ENCODE measurements at places on chromosomes 1 and 21.

GRCh38 chr21:39579734-39580332 lies 32.9 kb upstream of the B3GALT5 start:
- no peak overlapping the region for H3K27ac ChIP-seq
- DNase-seq = no peak
- no peak overlapping the region for H3K4me3 ChIP-seq
- H3K4me1 ChIP-seq = no peaks in the 10 kb centered on the region

DNA sequence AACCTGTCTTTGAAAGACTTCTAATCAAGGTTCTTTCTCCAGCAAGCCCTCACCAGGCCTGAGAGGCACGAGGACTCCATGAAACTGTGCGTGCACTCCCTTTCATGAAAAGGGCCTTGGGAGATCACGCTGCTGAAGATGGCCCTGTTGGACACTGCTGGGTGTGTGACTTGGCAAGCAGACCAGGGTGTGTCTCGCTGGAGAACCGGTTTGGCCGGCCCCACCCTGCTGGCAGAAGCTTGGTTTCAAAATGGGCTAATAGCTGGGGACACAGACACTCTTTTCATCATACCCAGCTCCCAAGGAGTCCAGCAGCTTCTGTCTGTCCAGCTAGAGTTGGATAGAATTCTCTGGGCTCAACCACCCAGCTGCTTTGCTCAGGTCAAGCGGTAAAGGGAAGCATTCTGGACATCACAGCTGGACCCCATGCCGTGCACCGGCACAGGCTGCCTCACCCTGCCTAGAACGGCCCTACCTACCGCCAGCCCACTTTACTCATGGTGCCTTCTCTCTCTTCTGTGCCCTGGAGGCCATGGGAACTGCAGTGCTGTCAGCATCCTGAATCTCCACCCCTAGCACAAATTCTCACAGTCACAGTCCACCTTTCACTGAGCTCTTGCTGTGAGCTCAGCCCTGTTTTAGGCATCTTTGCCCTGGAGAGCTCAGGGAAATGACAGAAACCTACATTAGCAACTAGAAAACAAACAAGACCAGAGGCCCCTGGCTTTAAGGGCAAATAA lies 24.6 kb downstream of the PKP1 start:
- H3K4me3 ChIP-seq = no peak overlapping the region
- no peaks in the 10 kb centered on the region for H3K36me3 ChIP-seq
- H3K4me1 ChIP-seq = no peaks in the 10 kb centered on the region
- H3K27me3 ChIP-seq = no peaks in the 10 kb centered on the region
- no peak for DNase-seq

GRCh38 chr1:159911326-159912070 lies 11.5 kb upstream of the CFAP45 start:
- peaks cover 41% of the 10 kb centered on the region for H3K4me1 ChIP-seq
- peaks cover 3% of the 10 kb centered on the region for H3K36me3 ChIP-seq
- H3K4me3 ChIP-seq = no peak overlapping the region

- H3K4me3 ChIP-seq = no peak overlapping the region
- H3K4me1 ChIP-seq = no peaks in the 10 kb centered on the region
- no peaks in the 10 kb centered on the region for H3K27me3 ChIP-seq
- no peak overlapping the region for H3K27ac ChIP-seq
- no peaks in the 10 kb centered on the region for H3K36me3 ChIP-seq
- peak; percentile 27 for DNase-seq
Observed at GRCh38 chr21:41283211-41283818, 33.3 kb upstream of the FAM3B start.

DNA sequence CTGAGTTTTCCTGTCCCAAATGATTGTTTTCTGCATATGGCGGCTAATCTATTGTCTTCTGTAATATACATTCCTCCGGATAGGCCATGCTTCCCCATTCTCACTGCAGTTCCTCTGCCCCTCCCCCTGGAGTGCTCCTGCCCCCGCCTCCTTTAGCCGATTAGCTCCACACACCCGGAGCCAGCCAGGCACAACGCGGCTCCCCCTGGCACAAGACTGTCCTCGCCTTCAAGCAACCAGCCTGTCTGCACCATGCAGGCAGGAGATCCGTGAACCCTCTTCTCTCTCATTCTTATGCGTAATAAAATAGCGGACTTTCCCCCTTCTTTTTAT lies 18.0 kb downstream of the SERTAD4 start:
- H3K27ac ChIP-seq = no peak overlapping the region
- peaks cover 18% of the 10 kb centered on the region for H3K4me1 ChIP-seq
- peaks cover 40% of the 10 kb centered on the region for H3K27me3 ChIP-seq

GRCh38 chr1:110188035-110188618 lies 22.0 kb upstream of the KCNC4 start:
- H3K36me3 ChIP-seq = no peaks in the 10 kb centered on the region
- H3K4me3 ChIP-seq = no peak overlapping the region
- no peak overlapping the region for H3K27ac ChIP-seq
- no peak for DNase-seq
- no peaks in the 10 kb centered on the region for H3K27me3 ChIP-seq

- no peak overlapping the region for H3K4me3 ChIP-seq
- H3K4me1 ChIP-seq = no peaks in the 10 kb centered on the region
- no peak overlapping the region for H3K27ac ChIP-seq
- no peaks in the 10 kb centered on the region for H3K36me3 ChIP-seq
- DNase-seq = no peak
Observed at GRCh38 chr1:184596950-184597645, 157.6 kb downstream of the EDEM3 start.

- H3K4me1 ChIP-seq = peaks cover 8% of the 10 kb centered on the region
- peaks cover 75% of the 10 kb centered on the region for H3K36me3 ChIP-seq
Observed at GRCh38 chr21:33255404-33255803, 10.8 kb upstream of the IL10RB start.

DNA sequence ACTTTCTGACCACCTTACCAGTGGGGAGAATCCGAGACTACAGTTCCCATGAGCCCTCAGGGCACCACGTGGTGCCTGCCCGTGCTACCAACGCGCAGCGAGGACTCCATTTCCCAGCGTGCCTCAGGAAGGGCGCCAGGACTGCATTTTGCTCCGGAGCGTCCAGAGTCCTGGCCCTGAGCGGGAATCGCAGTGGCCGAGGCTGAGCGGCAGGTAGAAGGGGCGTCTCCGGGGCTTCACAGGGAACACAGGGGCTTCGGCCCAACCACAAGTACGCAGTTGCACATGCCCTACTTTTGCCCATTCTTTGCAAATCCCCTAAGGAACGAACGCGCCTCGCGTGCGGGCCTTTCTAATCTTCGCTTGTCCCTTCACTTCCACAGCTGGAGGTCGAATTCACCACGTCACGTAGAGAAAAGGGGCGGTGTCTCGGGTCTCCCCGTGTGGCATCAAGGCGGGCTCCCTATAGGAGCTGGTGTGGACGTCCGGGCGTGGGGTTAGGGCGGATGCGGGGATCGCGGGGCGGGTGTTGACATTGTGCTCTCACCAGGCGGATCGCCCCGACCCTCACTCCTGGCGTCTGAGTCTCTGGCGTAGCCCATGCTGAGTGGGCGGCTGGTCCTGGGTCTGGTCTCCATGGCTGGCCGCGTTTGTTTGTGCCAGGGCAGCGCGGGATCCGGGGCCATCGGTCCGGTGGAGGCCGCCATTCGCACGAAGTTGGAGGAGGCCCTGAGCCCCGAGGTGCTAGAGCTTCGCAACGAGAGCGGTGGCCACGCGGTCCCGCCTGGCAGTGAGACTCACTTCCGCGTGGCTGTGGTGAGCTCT lies at the start of gene BOLA1:
TSS of gene BOLA1 (plus strand) at position 109 of the 825 bp plus-strand sequence. CDS start at position 601, 492 bp downstream.
- DNase-seq = peak; percentile 61
- no peaks in the 10 kb centered on the region for H3K27me3 ChIP-seq
- peak within 1 kb of the TSS; percentile 76 for H3K27ac ChIP-seq
- no peaks in the 10 kb centered on the region for H3K36me3 ChIP-seq

DNA sequence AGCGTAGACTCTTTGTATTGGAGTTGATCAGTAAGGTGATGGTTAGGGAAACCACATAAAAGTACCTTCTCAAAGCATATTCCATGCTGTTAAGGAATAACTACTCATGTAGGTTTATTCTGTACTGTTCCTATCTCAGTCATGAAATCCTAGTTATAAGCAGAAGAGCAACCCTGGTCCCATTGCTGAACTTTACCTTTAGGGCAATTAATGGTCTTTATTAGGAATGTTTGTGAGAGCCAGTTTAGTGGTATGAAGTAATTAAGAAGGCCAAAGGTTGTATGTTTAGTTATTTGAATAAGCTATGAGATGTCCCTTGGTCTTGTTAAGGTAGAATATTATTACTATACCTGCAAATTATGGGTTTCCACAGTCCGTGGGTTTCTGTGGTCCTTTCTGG lies 44.0 kb downstream of the ACP6 start:
- peaks cover 5% of the 10 kb centered on the region for H3K36me3 ChIP-seq
- DNase-seq = no peak
- H3K4me3 ChIP-seq = no peak overlapping the region

DNA sequence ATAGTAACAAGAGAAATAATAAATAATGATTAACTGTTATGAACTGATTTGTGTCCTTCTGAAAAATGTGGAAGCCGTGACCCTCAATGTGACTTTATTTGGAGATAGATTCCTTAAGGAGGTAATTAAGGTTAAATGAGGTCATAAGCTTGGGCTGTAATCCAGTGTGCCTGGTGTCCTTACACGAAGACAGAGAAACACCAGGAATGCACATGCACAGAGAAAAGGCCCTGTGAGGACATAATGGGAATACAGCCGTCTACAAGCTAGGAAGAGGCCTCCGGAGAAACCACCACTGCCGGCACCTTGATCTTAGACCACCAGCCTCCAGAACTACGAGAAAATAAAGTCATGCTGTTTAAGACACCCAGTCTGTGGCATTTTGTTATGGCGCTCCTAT lies 215.9 kb downstream of the NEGR1 start:
- no peak overlapping the region for H3K27ac ChIP-seq
- no peaks in the 10 kb centered on the region for H3K27me3 ChIP-seq
- no peaks in the 10 kb centered on the region for H3K4me1 ChIP-seq
- H3K4me3 ChIP-seq = no peak overlapping the region

- H3K27ac ChIP-seq = no peak overlapping the region
- no peaks in the 10 kb centered on the region for H3K36me3 ChIP-seq
- no peak for DNase-seq
- no peak overlapping the region for H3K4me3 ChIP-seq
Observed at GRCh38 chr1:206896261-206896660, 982 bp upstream of the IL24 start.

GRCh38 chr1:110133436-110133835 lies 16.9 kb upstream of the SLC6A17 start:
- DNase-seq = no peak
- peaks cover 11% of the 10 kb centered on the region for H3K27me3 ChIP-seq
- no peak overlapping the region for H3K27ac ChIP-seq

DNA sequence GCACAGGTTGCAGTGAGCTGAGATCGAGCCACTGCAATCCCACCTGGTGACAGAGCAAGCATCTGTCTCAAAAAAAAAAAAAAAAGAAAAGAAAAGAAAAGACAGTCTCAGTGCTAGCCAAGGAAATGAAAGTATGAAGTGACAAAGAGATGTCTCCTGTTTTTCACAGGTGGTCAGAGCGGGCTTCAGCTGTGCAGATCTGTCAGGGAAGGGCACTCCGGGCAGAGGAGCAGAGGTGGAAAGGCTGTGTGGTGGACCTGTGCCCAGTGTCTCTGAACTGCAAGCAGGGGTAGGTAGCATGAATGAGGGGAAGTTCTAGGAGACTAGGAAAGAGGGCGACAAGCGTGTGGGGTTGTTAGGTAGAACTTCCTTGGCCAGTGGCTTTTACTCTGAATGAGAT lies 67.5 kb downstream of the CD247 start:
- peaks cover 59% of the 10 kb centered on the region for H3K4me1 ChIP-seq
- H3K27ac ChIP-seq = peak overlapping the region; percentile 67
- no peaks in the 10 kb centered on the region for H3K27me3 ChIP-seq
- H3K36me3 ChIP-seq = no peaks in the 10 kb centered on the region
- no peak overlapping the region for H3K4me3 ChIP-seq

GRCh38 chr1:150271291-150271959 lies 1.2 kb upstream of the C1orf54 start:
- no peak overlapping the region for H3K27ac ChIP-seq
- no peaks in the 10 kb centered on the region for H3K27me3 ChIP-seq
- peaks cover 8% of the 10 kb centered on the region for H3K36me3 ChIP-seq
- H3K4me1 ChIP-seq = peaks cover 12% of the 10 kb centered on the region
- DNase-seq = no peak

- no peaks in the 10 kb centered on the region for H3K36me3 ChIP-seq
- H3K27me3 ChIP-seq = no peaks in the 10 kb centered on the region
- H3K4me1 ChIP-seq = no peaks in the 10 kb centered on the region
- no peak for DNase-seq
- no peak overlapping the region for H3K27ac ChIP-seq
Observed at GRCh38 chr1:201693890-201694607, 134.9 kb upstream of the IPO9 start.

- H3K4me1 ChIP-seq = no peaks in the 10 kb centered on the region
- H3K36me3 ChIP-seq = no peaks in the 10 kb centered on the region
- H3K27ac ChIP-seq = no peak overlapping the region
- H3K4me3 ChIP-seq = no peak overlapping the region
Observed at GRCh38 chr21:34223376-34223775, 140.4 kb upstream of the KCNE2 start.

- H3K27me3 ChIP-seq = no peaks in the 10 kb centered on the region
- peaks cover 88% of the 10 kb centered on the region for H3K36me3 ChIP-seq
- DNase-seq = no peak
- no peaks in the 10 kb centered on the region for H3K4me1 ChIP-seq
- no peak overlapping the region for H3K27ac ChIP-seq
Observed at GRCh38 chr1:156471496-156472490, 28.8 kb downstream of the MEF2D start.

GRCh38 chr1:62245201-62245600 lies 50.6 kb downstream of the L1TD1 start:
- no peaks in the 10 kb centered on the region for H3K36me3 ChIP-seq
- no peaks in the 10 kb centered on the region for H3K27me3 ChIP-seq
- H3K4me1 ChIP-seq = no peaks in the 10 kb centered on the region
- no peak overlapping the region for H3K27ac ChIP-seq
- no peak for DNase-seq

GRCh38 chr1:3543076-3544039 lies 68.0 kb downstream of the MEGF6 start:
- DNase-seq = no peak
- H3K36me3 ChIP-seq = no peaks in the 10 kb centered on the region
- H3K4me3 ChIP-seq = no peak overlapping the region
- H3K27ac ChIP-seq = no peak overlapping the region

DNA sequence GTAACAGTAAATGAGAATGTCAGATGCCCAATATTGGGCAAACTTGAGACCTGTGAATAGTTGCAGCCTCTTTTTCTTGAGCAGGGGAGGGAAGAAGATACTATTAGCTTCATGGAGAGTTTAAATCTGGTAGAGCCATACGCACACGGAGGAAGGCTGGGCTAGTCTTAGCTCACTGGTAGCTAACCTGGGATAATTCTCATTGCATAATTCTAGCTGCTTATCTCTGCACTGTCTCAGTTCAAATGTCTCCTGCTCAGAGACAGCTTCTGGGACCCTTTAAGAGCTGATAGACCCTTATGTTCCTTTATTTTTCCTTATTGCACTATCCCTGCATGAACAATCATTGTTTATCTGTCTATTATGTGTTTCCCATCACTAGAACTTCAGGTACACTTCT lies 8.4 kb downstream of the C1orf87 start:
- no peak overlapping the region for H3K4me3 ChIP-seq
- DNase-seq = no peak
- H3K4me1 ChIP-seq = no peaks in the 10 kb centered on the region

GRCh38 chr1:232662910-232663309 lies 33.0 kb upstream of the SIPA1L2 start:
- no peak overlapping the region for H3K4me3 ChIP-seq
- no peaks in the 10 kb centered on the region for H3K4me1 ChIP-seq
- DNase-seq = no peak
- H3K27ac ChIP-seq = no peak overlapping the region

All from effector memory CD4-positive, alpha-beta T cell (primary cell).